GM04504 (cell line): ENCODE measurements at places on chromosomes 7 and 10.

- DNase-seq: no peak
Observed at GRCh38 chr10:133327651-133328357, 8.9 kb downstream of the CALY start.

DNA sequence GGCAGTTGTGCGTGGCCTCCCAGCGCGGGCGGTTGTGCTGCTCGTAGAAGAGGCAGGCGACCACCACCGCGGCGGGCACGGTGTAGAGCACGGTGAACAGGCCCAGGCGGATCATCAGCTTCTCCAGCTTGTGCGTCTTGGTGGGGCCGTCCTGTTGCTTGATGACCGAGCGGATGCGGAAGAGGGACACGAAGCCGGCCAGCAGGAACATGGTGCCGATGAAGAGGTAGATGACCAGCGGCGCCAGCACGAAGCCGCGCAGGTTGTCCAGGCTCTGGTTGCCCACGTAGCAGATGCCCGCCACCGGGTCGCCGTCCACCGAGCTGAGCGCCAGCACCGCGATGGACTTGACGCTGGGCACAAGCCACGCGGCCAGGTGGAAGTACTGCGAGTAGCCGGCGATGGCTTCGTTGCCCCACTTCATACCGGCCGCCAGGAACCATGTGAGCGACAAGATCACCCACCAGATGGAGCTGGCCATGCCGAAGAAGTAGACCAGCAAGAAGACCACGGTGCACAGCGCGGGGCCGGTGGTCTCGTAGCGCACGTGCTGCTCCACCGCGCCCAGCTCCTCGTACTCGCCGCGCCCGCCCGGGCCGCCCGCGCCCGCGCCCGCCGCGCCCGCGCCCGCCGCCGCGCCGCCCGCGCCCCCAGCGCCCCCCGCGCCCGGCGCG lies 2.2 kb downstream of the FZD8 start:
- DNase-seq: no peak

GRCh38 chr7:1855725-1856160 lies 185.7 kb downstream of the ELFN1 start:
- no peak for DNase-seq

DNA sequence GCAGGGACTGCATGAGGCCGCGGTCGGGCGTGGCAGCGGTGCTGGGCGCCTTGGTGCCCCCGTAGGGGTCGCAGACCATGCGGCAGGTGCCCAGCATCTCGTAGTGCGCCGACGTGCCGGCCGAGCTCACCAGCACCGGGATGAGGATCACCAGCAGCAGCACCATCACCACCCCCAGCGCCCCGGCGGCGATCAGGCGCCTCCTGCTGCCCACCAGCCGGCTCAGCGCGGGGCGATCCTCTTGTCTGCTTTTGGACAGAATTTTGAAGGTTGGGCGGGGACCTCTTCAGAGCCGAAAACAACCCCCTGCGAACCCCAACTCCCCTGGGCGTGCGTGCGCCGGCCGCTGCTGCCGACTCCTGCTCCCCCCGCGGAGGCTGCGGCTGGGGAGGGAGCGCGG lies 779 bp downstream of the C1QL3 start:
- DNase-seq: no peak
